Fibroblast of skin of right quadriceps (primary cell): ENCODE measurements at places on chromosomes 1 and 21.

DNA sequence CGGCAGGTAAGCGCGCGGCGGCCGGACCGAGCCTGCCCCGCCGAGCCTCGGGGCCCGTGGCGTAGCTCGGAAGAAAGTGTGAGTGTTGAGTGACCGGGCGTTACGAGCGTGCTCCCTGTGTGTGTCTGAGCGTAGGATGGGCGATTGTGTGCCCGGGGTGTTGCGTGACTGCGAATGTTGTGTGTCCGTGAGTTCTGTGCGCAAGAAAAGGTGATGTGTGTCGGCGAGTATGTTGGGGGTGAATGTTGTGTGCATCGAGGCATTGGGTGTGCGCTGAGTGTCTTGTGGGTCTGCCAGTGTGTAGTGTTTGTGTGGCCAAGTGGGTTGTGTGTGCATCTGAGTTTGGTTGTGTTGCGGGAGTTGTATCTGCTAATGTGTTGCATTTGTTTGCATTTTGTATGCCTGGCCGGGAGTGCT is 398 bp downstream of the PTPRU start:
- no peak for DNase-seq

DNA sequence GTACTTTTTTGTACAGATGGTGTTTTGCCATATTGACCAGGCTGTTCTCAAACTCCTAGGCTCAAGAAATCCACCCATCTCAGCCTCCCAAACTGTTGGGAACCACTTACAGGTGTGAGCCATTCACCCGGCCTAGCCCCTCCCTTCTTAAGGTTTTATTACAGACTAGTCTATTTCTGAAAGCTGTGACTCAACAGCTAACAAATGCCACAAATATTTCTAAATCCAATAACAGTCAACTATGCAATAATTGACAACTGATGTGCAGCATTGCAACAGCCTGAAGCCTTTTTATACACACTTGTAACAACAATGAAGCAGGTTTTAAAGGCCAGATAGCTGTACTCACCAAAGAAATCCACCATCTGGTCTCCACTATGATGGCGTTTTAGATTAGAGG is 51.4 kb downstream of the GRIK1 start:
- peak; percentile 43 for DNase-seq

GRCh38 chr1:154502744-154503115 is 518 bp upstream of the SHE start:
- no peak for DNase-seq

DNA sequence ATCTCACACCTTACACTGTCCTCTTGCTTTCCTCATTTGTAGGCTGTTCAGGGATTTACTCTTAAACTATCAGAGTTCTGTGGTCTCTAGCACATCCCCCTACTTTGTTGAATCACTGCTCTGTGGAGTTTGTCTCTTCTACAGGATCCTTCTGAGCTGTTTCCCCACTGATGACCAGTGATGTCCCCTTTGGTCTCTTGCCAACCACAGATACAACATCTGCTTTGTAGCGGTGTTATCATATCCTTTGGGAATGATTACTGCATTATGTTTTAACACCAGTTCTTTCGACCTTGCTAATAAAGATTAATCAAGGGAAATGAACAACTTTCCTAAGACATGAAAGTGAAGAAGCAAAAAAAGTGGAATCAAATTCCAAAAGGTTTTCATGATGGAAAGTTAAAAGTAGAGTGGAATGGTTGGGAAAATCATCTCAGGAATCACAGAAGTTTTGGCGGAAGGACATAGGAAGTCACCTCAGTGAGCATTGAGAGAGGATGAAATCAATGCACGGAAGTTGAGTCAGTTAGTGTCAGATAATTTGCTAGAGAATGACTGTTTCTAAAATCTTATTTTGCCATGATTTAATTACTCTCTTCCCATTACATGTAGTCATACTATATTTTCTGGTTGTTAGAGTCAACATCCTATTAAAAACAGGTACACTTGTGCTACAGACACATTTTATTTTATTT is 11.2 kb downstream of the OR10K2 start:
- no peak for DNase-seq

DNA sequence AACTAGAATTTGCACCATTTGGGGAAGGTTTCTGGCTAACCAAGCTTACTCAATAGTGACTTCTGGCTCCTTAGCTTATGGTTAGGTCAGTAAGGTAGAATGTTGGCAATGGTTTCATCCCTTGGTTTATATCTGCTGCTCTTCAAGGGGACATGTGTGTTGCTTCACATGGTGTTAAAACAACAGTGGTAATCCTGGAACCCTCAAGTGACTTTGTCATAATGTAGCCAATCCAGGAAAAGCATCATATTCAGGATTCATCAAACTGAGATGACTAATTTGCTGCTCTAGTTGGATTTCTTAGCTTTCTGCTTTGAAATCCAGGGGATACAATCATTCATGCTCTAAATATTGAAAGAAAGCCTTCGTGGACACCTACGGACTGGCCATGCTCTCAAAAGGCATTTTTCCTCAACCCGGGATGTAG is 108.7 kb downstream of the RGL1 start:
- DNase-seq, result peak; percentile 58
